Breast epithelium (tissue), 4 donors: ENCODE measurements at places on chromosomes 4 and X.

GRCh38 chrX:119989905-119990555 lies 46.5 kb upstream of the NKAP start:
- H3K36me3 ChIP-seq, result no peaks in the 10 kb centered on the region
- H3K27ac ChIP-seq, result no peak overlapping the region
- DNase-seq, result no peak
- no peaks in the 10 kb centered on the region for H3K4me1 ChIP-seq
- H3K27me3 ChIP-seq, result no peaks in the 10 kb centered on the region
- H3K4me3 ChIP-seq, result no peak overlapping the region

DNA sequence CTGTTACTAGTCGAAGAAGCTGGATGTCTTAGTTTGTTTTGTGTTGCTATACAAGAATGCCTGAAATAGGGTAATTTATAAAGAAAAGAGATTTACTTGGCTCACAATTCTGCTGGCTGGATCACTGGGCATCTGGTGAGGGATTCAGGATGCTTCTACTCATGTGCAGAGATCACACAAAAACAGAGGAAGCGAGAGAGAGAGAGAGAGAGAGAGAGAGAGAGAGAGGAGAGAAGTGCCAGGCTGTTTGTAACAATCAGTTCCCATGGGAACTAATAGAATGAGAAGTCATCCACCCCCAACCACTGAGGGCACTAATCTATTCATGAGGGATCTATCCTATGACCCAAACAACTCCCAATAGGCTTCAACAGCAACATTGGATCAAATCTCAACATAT lies 66.2 kb upstream of the FAM9A start:
- H3K27ac ChIP-seq, result no peak overlapping the region
- H3K4me1 ChIP-seq, result no peaks in the 10 kb centered on the region
- no peaks in the 10 kb centered on the region for H3K36me3 ChIP-seq

DNA sequence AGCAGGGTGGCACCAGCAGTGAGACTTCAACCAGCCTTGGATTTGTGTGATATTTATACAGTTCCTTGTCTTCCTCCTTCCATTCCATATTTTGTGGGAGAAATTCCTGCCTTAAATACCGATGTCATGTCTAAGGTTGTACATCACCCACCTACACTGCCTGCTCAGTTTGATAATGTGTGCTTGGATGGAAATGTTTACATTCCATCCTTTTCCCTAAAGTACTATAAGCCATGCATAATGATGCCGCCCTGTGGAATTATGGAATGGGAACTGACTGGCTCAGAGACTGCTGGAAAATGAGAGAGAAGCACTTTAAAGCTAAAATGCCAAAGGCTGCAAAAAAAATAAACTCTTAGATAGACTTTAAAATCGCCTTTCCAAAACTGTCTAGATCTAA lies 11.3 kb upstream of the GLUD2 start:
- H3K27me3 ChIP-seq, result no peaks in the 10 kb centered on the region
- no peak overlapping the region for H3K27ac ChIP-seq
- H3K4me1 ChIP-seq, result no peaks in the 10 kb centered on the region
- no peak for DNase-seq
- no peaks in the 10 kb centered on the region for H3K36me3 ChIP-seq

GRCh38 chr4:114005569-114006442 lies 26.4 kb upstream of the ARSJ start:
- H3K4me3 ChIP-seq, result no peak overlapping the region
- H3K27ac ChIP-seq, result no peak overlapping the region
- no peaks in the 10 kb centered on the region for H3K4me1 ChIP-seq
- H3K27me3 ChIP-seq, result no peaks in the 10 kb centered on the region

DNA sequence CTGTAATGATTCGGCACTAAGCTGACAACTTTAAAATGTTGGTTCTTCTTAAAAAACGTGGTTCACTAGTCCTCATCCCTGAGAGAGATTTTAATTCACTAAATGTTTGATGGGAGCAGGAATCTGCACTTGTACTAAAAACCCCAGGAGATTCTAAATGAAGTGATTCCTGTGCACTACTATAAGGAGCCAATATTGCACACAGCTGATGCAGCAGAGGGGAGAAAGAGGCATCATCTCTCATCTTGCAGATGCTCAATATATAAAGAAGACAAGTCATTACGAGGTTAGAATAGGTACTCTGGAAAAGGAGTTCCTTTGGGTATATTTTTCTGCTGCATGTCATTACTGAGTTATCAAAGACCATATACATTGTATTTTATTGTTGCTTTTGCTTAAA lies 207.6 kb upstream of the RASGEF1B start:
- no peak overlapping the region for H3K4me3 ChIP-seq
- no peaks in the 10 kb centered on the region for H3K4me1 ChIP-seq
- DNase-seq, result no peak
- H3K27me3 ChIP-seq, result no peaks in the 10 kb centered on the region
- no peak overlapping the region for H3K27ac ChIP-seq

DNA sequence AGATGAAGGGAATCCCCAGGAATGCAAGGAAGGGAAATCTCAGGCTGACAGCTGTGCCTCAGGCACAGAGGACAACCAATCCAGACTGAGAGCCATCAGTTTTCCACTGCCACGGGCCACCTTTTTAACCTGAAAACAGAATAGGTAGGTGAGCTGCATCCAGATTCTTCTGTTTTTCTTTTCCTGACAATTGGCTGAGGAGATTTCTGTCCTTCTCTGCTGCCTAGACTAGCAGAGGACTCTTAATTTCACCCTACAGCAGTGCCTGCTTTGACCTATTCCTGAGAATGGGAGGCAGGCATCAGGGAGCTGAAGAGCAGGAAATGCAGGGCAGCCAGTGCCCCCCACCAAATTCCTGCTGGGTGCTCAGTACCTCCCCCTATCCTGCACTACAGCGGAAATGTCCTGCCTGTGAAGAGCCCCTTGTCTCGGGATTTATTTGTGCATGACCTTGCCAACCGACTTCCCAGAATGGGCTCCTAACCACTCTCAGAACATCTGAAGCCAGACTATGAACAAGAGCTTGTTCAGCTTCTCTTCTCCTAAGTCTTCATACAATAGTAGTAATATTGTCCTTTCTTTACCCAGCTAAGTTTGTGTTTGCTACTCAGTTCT lies 65.1 kb downstream of the CASK start:
- H3K27me3 ChIP-seq, result no peaks in the 10 kb centered on the region
- DNase-seq, result no peak
- no peaks in the 10 kb centered on the region for H3K4me1 ChIP-seq
- no peaks in the 10 kb centered on the region for H3K36me3 ChIP-seq
